ENCODE measurements at places on chromosomes 12 and 14.

DNA sequence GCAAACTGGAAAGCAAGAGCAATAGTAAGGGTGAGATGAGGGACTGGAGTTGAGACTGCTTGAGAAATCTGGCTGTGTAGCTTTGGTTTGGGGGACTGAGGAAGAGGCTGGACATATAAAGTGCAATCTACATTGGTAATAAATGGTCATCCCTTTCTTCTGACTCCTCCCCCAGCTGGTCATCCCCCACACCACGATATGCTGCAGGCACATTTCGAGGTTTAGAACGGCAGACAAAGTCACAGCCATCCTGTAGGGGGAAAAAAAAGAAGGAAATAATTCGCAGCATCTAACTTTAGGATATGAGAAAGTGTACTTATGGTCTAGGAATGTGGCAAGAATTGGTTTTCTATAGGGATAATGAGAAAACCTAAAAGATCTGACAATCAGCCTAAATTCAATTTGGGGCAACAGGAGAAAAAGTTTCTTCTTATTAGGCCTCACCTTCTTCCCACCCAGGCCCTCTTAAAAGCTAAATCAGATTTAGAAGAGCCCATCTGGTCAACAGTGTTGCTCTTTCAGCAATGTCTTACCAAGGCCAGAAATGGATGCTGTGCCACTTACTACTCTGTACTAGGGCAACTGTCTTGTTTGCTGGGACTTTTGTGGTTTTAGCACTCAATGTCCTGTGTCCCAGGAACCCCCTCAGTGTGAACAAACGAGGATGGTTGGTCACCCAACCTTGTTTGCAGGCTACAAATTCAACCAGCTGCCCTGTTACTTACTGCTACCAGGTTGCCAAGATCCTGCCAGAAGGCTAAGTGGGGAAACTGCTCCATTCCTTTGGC, 7.6 kb downstream of the M6PR start:
- DNase-seq, result no peak

- DNase-seq, result no peak
These were observed 7.5 kb upstream of the TRHDE start for GRCh38 chr12:72264548-72265175.

GRCh38 chr14:101775826-101776225, 14.3 kb downstream of the PPP2R5C start:
- DNase-seq, result no peak

- no peak for DNase-seq
These were observed 32.6 kb downstream of the ETNK1 start for GRCh38 chr12:22657538-22657937.
